ENCODE measurements at places on chromosomes 5 and 9.

DNA sequence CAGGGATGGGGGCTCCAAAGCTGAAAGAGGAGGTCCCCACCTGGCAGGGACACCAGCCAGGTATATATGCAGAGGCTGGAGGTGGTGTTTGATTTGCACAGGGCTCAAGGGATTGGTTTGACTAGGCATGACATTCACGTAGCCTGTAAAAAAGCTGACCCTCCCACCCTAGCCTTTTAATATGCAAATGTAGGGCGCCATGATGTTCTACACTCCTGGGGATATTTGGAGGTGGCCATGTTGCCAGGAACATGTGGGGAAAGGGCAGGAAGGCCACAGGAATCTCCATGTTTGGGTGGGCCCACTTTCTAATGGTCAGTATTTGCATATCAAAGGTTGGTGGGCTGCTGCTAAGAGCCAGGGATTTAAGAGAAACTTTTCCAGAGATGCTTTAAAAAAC lies 12.0 kb upstream of the THG1L start:
- no peak for DNase-seq

GRCh38 chr9:135962696-135963307 lies 1.6 kb upstream of the UBAC1 start:
- DNase-seq, result no peak

- DNase-seq, result no peak
These were observed 156.1 kb upstream of the TARS1 start for GRCh38 chr5:33284681-33285080.

DNA sequence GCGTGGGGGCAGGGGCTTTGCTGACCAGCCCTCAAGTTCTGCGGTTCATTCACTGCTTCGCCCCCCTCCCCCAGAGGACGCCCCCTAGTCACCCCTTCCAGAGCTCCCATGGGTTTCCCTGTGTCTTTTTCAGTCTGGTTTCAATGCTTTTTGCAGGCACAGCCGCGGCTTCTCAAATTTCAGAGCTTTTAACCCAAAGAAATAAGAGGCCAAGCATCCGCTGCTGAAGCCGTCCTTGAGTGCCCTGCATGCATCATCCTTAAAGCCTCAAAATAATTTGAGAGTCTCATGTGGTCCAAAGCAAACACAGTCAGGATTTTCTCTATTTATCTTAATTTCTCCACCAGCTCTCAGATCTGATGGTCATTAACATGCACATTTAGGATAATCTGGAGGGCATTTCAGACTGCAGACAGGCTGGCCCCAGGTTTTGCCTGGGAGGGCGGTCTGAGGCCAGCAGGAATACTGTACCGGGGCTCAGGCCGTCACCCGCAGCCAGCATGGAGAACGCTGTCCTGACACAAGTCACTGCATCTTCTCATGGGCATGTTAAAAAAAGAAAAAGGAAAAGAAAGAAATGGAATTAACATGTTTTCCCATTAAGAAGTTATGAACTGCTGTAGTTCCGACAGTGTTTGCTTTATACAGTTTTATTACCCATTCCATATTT lies 420.8 kb upstream of the IRX4 start:
- peak; percentile 62 for DNase-seq

- no peak for DNase-seq
These were observed 83.1 kb downstream of the JMY start for GRCh38 chr5:79318935-79319614.

GRCh38 chr5:170132269-170132975 lies 26.7 kb downstream of the FOXI1 start:
- DNase-seq, result no peak

DNA sequence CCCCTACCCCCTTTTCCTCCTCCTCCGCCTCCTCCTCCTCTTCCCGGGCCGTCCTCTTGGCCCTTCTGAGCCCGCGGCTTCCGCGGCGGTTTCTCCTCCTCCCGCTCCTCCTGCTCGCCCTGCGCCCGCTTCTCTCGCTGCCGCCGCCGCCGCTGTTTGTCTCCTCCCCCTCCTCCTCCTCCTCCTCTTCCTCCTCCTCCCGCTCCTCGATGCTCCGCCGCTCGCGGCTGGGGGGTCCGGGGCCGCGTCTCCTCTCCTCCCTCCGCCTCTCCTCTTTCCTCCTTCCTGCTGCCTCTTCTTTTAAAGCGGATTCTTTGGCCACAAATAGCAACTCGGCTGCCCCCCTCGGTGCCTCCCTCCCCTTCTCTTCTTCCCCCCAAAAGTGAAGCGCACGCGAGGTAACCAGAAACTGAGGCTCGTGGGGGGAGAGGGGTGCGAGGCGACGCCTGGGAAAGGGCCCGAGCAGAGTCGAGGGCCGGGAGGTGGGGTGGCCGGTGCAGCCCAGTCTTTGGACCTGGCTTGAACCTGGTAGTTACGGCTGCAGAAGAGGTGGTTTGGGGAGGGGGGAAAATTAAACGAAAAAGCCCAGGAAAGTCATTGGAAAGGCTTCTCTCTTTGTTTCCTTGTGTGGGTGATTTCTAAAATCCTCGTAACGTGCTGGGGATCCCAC lies 1058.5 kb upstream of the DMAC1 start:
- DNase-seq, result peak; percentile 74

DNA sequence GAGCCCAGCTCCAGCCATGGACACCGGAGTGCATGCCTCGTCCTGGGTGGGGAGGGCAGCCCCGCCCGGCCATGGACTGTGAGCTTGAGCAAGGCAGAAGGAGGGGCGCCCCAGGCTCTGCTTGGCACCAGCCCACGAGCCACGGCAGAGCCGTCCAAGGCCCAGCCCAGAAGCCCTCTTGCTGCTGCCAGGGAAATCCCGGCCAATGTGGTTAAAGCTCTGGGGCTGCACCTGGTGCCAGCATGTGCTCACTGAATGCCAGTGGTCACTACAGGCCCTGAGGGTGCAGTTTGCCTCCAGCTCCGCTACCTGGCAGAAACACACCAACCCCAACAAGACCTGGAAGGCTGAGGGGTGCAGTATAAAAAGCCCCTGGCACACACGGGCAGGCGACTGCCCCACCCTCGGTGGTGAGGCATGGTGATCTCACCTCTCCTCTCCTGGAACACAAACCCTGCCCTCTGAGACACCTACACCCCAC lies 11.8 kb downstream of the BRD3 start:
- DNase-seq, result peak; percentile 6

DNA sequence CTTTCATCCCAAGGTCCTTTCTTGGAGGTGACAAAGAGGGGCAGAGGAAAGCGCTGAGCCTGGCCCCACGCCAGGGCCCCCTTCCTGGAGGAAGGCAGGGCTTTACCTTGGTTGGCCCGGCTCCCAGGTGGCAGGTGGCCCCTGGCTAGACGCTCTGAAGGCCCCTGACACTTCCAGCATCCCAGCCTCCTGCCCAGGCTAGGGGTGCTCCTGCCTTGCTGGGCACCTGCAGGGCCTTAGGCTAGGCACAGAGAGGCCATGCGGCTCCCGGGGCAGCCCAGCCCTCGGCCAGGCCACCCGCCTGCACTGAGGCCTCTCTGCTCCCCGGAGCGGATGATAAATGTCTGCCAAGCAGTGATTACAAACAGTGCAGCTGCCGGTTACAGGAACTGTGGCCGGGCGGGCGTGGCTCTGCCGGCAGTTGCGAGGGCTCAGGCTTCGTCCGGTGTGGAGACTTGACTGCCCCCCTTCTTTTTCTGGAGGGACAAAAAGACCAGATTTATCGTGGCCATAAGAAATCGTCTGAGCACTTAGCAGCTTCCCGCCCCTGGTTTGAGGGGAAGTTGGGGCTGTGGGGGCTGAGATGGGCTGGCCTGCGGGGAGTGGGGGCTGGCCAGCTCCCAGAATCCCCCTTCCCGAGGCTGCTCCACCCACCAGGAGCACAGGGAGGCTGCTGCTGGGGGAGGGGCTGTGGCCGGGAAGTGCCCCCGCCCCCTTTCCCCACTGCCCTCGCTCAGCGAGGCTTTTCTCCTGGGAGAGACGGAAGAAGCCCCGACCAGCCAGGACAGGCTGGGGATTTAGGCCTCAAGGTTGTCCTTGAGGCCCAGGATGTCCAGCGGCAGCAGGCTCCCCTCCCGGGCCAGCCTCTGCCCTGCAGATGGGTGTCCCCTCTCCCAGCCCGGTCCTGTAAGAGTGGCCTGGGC lies 31.6 kb upstream of the UBAC1 start:
- DNase-seq, result peak; percentile 25

GRCh38 chr5:137587919-137588318 lies 88.8 kb upstream of the SPOCK1 start:
- no peak for DNase-seq

DNA sequence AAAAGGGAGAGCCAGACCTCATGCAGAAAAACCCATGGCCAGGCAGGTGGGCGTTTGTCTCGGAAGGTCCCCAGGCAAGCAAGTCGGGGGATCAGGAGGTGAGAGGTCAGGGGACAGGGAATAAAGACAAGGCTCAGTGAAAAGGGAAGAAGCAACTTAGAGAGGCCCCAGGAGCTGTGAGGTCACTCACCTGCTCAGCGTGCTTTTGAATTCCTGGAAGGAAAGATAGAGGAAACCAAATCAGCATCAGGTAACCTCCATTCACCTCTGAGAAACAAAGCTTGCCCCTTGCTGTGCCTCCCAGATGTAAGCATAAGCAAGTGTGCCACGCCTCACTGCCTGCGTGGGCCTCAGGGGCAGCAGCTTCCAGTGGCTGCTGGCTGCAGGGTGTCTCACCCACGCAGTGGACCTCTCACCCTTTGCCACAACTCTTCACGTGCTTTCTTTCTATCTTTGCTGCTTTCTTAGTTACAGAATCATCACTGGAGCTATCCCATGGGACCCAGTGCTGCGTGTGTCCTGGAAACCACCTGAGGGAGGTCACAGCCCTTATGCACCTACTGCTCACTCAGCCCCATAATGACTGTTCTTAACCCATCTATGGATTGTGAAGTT lies 6.0 kb downstream of the TRIM7 start:
- DNase-seq, result no peak

DNA sequence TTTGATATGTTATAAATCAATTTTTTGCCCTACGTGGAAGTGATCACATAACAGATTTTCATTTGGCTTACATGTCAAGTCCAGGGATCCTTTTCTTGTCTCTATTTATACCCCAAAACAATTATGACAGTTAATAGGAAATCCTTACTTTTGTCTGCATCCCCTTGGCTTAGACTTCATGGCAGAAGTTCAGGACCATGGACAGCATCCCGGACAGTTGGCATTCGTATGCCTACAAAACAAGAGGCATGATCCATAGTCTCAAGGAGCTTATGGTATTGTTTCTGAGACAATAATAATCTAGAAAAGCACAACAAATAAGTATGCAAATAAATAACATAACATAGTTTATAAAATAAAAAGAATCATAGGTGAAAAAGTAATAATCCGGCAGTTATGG lies 214.3 kb upstream of the GRIA1 start:
- DNase-seq, result no peak

DNA sequence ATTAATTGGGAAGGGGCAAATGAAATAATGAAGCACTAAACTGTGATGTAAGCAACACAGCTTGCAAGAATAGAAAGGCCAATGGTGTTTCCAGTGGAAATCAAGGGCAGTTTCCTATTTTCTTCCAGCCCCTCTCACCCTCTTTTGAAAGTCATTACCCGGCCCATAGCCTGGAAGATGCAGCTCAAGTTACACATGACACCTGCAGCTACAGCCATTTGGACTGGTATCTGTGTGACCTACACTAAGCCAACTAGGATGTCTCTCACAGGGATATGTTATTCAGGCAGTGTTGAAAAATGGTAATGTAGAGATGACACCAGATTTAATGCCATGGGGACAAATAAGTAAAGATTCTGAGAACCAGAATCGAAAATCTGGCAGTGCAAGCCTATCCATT lies 439.4 kb upstream of the ZNF462 start:
- DNase-seq, result no peak

DNA sequence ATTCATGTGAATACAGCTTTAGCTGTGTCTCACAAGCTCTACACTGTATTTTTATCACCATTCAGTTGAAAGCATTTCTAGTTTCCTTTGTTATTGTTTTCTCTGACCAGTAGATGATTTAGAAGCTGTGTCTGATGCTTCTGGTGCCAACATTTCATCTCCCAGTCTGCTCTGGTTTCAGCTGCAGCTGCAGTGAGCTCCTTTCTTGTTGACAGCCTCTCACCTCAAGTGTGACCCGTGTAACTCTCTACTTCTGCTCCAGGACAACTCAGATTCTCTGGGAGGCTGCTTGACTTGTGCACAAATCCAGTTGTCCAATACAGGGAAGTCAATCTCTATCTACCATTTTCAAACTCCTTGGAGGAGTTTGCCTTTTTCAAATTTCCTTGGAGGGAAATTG lies 504.8 kb downstream of the DIRAS2 start:
- peak; percentile 66 for DNase-seq

DNA sequence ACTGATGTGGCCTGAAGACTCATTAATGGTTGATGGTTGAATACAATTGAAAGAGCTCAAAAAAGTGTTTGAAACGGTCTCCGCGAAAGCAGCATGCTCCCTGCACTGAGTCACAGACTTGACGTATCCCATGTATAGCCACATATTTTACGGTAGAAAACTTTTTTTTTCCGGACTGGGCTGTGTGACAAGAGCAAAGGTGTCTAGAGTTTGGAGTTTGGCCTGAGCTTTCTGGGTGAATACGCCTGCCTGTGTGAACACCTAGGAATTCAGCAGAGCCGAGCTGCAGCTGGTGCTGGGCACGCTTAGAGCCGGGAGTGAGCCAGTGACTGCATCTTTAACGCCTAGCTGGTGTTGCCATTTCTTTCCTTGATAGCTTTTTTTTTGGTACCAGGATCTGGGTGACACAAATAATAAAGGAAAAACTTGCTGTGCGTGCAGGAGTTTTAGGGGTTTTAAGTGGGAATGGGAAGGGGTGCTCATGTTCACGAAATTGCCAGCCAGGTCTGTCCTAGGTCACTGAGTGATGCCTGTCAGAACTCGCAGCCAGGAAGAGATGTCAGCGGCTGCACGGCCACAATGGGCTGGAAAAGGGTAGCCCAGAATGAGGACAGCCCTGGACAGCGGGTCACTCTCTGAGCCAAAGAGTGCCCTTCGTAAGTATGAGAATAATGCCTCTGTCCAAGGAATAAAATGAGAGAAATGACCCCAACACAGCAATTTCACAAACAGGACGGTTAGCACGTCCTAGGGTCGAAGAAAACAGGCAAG lies 51.7 kb downstream of the PSMB7 start:
- no peak for DNase-seq

GRCh38 chr9:90774071-90774470 lies 27.5 kb upstream of the SYK start:
- DNase-seq, result no peak

DNA sequence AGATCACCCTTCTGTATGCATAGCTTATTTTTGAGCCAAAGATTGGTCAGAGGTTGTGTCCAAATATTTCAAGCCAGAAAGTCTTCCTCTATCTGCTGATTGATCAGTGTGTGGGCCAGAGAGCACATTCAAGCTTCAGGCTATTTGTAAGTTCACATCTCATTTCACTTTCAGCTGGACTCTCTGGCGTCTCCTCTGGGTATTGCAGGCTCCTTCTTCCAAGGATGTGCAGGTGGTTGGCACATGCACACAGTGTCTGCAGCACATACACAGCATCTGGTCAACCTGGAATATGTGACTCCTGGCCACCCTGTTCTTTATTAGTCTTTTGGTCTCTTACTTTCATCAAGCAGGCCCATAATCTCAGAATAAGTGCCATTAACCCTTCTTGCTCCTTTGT lies 516.1 kb downstream of the ANXA1 start:
- DNase-seq, result no peak
